ENCODE measurements at places on chromosomes 6 and 20. TPM values are rescaled to one million over a fixed set of nuclear protein-coding genes. Genes with fewer than 3 reads are reported as not detected.

Gene SLC22A7
- total RNA-seq = not detected

Gene DYNLT1
- total RNA-seq = 85.3 TPM

Gene AGPAT4
- 6.9 TPM for total RNA-seq

Gene POFUT1
- total RNA-seq = 23.4 TPM

Gene PRSS16
- total RNA-seq = not detected

Gene C6orf62
- 72.9 TPM for total RNA-seq

Gene FAM83B
- under 0.01 TPM for total RNA-seq

Gene DNMT3B
- total RNA-seq = 1.5 TPM

Gene C6orf58
- total RNA-seq = not detected

Gene TFAP2A
- total RNA-seq = not detected

Gene SYNJ2
- 43.4 TPM for total RNA-seq

Gene IL17A
- not detected for total RNA-seq

- DNase-seq = no peak
Observed at GRCh38 chr20:58661598-58662473, 10.8 kb downstream of the STX16 start.

GRCh38 chr6:32941214-32941768, 463 bp upstream of the HLA-DMB start:
- DNase-seq = no peak

DNA sequence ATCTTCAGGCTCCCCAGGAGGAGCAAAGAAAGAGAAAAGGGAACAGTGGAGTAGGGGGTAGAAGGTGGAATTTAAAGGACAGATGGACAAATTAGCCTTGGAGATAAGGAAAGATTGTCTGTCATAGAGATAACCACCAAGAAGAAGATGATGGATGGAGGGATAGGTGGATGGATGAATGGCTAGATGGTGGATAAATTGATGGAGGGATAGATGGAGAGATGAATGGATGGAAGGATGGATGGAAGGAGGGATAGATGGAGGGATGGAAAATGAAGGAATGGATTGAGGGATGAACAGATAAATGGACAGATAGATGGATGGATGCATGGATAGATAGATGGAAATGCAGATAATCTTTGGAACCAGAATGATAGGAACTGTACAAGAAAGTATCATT, 102.8 kb downstream of the TNFAIP3 start:
- no peak for DNase-seq

GRCh38 chr20:52209154-52209571, 17.6 kb upstream of the ZFP64 start:
- DNase-seq = no peak

DNA sequence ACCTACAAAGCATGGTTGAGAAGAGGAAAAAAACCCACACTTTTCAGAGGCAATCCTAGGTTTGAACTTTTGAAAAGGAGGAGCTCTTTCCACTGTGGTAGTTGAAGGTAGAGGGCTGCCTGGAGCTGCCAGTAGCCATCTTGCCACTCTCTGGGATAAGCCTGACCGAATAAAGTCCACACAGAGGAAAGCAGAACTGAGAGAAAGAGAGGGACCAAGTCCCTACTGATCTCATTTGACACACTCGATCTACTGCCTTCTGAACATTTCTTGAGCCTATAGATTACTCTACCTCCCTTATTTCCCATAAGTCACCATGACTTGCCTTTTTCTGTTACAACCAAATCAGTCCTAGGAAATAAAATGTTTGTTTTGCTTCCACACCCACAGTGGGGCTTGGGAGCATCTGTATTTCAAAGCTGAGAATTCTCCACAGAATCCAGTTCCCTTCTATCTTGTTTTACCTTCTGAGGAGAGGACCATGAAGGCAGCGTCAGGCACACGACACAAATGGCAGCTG, 147.0 kb upstream of the PTPRK start:
- DNase-seq = no peak

DNA sequence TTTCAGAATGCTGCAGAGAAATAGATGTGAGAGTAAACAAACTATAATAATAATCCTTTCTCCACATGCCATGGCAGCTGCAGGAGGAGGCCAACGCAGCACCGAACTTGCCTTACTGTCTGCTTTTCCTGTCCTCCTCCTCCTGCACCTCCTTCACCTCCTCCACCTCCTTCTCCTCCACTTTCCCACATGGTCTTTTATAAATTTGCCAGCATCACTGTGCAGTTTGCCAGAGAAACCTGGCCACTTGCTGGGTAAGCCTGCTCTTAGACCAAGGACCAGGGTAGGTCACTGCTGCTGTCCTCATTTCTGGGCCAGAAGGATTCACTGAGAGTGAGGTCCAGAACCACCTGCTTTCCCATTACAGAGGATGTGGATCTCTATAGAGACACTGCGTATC, 8.7 kb downstream of the SGK1 start:
- no peak for DNase-seq

GRCh38 chr20:35252037-35252461, 25.6 kb downstream of the MMP24 start:
- DNase-seq = no peak

DNA sequence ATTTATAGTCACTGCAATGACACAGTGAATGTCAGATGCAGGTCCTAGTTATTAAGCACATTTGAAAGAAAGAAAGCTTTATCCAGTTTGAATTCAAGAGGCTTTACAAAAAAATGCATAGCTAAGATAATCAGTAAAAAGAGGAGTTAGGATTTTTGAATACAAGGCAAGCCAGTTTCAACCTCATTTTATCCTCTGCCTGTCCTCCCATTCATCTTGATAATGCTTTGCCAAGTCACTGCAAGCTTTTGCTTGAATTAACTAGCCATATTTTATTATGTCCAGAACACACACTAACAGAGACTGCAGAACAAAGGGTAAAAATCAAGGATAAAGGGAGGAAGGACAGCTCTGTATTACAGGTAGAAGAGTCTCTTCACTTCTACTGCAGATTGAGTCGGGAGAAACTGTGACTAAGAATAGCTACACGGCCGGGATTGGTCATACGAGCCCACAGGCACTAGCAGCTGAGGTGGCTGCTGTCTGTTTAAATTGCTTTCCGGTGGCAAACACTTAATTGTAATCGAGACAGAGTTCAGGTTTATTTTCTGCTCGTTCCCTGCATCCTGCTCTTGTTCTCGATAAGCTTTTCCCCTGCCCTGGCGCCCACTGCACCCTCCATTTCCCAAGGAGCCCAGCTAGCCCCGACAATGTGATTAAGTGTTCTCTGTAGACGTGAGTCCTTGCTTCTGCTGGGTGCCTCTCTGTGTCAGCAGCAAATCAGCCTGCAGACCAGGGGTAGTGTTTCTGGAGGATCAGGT, 30.5 kb upstream of the AKAP12 start:
- peak; percentile 51 for DNase-seq

DNA sequence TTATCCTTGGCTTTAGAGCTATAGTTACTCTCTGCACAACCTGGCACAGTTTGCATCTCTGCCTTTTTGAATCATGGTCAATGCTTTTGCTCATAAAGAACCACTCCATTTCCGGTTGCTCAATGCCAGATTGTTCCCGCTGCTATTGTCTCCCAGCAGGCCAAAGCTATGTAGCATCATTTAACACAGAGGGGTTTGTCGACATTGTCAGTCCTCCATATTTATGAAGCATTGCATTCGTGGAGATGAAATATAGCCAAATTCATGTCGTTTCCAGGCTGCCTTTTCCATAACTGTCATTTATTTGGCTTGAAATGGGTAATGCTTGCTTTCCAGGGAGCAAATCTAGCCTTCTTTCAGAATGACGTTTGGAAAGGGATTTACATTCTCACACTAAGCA, 598.8 kb downstream of the EPHA7 start:
- no peak for DNase-seq

GRCh38 chr6:106180208-106180607, 94.1 kb downstream of the PRDM1 start:
- DNase-seq = no peak

- DNase-seq = no peak
Observed at GRCh38 chr6:159682295-159682694, 10.7 kb downstream of the SOD2 start.

DNA sequence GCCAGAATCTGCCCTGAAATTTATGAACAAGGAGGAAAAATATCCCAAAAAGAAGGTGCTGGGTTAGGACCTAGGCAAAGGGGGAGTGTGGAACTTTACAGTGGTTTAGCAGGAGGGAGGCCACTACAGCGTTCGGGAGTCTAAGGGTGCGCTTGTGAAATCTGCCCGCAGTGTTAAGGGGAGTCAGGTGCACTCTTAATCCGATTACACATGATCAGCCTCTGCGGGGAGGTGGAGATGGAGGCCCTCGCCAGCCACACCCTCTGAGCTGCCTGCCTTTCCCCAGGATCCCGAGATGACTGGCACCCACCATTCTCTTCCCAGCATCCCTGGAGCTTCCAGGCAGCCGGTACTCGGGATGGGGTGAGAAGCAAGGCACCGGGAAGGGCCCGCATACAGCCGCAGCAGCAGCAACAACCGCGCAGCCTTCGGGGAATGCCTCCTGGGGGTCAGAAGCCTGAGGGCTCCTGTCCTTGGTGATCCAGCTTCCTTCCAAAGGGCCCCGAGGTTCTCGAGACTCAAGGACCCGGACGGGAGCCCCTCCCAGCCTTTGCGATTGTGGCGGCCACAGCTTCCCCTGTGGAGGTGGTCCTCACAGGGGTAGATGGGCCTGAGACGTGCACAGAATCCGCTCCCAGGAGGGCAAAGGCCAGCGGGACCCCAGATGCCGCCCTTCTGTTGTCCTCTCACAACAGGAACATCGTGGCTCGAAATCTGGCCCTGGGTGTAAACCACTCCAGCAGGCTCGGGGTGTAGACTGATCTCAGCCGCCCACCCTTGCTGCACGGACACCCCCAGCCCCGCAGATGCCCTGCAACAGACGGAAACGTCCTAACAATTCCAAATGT, 57.3 kb upstream of the CST7 start:
- no peak for DNase-seq

DNA sequence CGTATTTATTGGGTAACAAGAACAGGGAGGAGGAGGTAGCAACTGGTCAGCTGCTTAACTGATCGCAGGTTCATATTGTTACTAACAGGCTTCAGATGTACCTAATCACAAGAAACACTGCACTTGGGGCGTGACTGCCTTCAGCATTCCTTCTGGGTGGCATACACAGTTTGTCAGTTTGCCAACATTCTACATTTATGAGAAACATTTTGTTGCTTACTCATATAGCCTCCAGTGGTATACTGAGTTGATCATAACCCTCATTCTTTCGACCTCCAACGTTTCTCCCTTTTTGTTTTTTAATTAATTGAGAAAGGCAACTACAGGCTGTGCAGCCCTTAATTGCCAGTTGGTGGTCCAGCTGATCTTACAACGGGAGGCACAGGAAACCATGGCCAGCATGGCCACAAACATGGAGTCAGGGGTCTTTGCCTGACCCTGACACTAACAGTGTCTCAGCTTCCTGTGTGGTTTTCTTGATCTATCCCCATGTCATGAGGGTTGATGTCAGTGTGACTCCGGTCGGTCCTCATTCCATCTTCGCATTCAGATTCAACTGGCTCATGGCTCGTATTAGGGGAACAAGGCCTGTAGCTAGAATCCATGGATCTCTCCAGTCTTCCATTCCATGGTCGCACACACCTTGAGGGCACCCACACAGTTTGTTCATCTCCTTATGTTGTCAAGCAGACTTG, 9.4 kb downstream of the EPB41L2 start:
- DNase-seq = no peak

DNA sequence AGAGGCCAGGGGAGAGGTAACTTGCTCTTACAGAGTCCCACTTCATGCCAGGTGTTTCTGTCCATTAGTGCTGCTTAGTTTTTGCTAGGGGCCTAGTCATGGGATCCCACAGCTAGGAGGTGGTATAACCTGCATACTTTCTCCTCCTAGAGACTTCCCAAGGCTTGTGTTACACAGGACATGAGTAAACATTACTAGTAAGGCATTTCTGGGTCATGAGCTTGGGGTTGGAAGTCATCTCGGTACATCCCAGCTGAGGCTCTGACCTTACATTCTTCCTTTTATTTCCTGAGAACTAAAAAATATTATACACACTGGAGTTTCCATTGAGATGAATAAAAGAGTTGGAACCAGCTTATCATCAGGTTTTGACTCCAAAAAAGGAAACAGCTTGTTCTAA, 20.9 kb upstream of the PNPLA1 start:
- DNase-seq = peak; percentile 16

GRCh38 chr6:112029045-112029822, 24.7 kb upstream of the CCN6 start:
- peak; percentile 77 for DNase-seq

GRCh38 chr20:47951521-47951971, 166.3 kb upstream of the SULF2 start:
- peak; percentile 67 for DNase-seq

DNA sequence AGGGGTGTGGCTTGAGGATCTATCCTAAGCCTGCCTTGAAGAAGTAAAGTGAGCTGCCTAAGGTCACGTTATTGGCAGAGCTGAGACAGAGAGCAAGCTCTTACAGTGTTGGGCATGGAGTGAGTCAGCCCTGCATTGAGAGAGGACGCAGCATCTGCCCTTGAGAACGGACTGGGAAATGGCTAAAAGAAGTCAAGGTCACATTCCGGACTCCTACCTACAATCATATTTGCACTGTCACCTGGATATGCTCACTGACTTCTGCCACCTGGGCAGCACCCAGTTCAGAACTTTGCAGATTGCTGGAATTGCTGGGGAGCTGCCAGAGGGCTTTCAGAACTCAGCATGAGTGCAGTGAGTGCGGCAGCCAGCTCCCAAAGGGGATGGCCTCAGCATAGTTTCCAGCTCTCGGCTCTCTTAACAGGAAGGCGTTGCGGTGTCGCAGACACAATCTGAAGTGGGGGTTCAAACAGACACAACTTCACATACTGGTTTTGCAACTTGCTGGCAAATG, 199.3 kb upstream of the SGK1 start:
- peak; percentile 89 for DNase-seq

GRCh38 chr6:168315596-168315995, 4.0 kb downstream of the DACT2 start:
- DNase-seq = no peak

GRCh38 chr6:135434991-135435390, 62.5 kb downstream of the AHI1 start:
- no peak for DNase-seq

DNA sequence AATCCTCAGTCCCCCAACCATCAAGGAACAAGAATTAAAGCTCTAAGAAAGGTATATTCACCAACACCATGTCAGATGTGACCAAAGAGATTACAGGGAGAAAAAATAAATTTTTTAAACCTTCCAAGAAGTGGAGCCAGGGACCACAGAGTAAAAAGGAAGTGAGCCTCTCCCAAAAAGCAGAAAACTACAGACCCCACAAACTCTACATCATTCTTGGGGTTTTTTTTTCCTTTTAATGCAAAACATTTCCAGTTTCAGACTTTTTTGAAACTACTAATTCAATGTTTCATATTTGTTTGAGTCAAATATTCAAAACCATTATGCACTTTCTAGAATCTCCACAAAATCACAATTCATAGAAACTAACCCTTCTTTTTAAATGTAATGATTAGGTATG, 6.8 kb upstream of the IL17F start:
- DNase-seq = no peak

All from fibroblast of lung (primary cell).